ENCODE measurements at places on chromosomes 7 and 10.
A peak's percentile ranks its signal among the peaks of the same experiment; 100 is the strongest.

DNA sequence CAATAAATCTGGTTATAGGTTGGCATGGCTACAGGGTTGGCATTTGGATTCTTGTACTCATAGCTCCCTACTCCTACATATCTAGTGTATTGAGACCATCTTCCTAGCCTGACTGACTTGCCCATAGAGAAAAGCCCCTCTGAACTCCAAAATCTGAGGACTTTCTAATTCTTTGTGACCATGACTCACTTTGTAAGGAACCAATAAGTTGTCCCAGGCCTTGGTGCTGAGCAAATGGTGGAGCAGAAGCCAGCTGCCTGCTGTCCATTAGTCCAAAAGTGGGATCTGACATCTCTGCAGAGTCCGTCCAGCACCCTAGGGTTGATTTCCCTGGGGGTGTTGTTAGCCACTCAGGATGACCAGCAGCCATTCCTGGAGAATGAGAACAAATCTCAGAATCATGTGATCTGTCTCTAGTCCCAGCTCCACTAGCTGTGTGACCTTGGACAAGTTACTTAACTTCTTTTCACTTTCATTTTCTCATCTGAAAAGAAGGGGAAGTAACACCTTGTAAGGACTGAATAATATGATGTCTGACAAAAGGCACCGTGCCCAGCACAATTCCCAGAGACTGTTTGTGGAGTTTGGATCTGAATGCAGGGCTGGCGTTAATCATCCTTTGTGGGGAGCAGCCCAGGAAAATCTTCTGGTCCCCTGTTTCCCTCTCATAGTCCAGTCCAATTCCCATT lies 44.1 kb downstream of the MTURN start:
- DNase-seq, result peak; percentile 10

DNA sequence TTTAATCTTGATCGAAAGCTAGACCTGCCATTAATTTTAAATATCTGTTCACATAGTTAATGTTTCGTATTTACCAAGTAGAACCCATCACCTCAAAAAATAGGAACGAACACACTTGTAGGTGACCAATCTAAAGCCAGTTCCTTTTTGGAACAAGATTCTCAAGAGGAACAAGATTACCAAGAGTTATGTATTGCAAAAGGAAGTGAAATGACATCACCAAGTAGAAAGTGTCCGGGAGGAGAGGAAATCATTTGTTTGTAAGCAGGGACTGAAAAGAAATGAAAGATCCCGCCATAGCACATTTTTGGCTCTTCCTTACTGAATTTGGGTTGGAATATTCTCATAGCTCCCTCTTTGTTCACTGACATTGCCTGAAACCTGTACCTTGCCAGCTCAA lies 1200.5 kb downstream of the SORCS1 start:
- no peak for DNase-seq

GRCh38 chr10:112956631-112957350 lies 6.7 kb downstream of the TCF7L2 start:
- DNase-seq, result no peak

- no peak for DNase-seq
Observed at GRCh38 chr10:126569513-126570244, 100.8 kb downstream of the C10orf90 start.

GRCh38 chr10:22900841-22901601 lies 26.8 kb upstream of the ARMC3 start:
- no peak for DNase-seq

DNA sequence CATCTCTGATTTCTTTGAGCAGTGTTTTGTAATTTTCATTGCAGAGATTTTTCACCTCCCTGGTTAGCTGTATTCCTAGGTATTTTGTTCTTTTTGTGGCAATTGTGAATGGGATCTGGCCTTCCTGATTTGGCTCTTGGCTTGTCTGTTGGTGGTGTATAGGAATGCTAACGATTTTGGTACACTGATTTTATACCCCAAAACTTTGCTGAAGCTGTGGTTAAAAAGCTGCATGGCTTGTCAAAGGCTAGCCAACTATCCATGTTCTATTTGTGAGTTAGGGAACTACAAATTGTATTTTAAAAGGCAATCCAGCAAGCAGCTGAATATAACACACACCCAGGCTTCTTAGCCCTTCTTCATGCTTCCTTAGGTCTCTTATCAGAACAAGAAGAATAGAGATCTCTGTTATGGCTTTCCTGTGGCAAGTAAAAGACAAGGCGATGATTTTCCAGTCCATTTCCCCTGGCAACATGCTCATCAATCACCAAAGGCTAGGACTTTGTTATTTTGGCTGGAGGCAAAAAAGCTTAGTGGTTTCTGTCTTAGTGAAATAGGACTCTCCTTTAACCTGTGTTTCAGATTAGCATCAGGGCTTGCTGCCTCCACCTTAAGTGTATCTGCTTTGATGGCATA lies 77.5 kb downstream of the CDK6 start:
- DNase-seq, result no peak

DNA sequence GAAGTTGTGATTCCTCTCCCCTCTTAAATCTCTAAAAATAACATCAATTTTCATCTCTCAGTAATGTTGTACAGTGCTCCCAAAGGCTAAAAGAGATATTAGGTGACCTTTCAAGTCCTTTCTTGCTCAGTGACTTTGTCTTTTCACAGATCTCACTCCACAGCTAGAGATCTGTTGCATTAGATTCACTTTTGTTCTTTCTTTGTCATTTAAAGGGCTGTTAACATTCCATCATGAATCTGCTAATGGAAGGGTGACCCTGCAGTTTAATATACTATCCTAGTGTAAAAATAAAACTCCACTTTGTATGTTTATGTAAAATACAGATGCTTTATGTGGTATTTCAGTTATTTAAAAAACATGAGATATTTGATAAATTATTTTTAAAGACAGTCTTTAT lies 30.5 kb downstream of the GNAI1 start:
- no peak for DNase-seq

DNA sequence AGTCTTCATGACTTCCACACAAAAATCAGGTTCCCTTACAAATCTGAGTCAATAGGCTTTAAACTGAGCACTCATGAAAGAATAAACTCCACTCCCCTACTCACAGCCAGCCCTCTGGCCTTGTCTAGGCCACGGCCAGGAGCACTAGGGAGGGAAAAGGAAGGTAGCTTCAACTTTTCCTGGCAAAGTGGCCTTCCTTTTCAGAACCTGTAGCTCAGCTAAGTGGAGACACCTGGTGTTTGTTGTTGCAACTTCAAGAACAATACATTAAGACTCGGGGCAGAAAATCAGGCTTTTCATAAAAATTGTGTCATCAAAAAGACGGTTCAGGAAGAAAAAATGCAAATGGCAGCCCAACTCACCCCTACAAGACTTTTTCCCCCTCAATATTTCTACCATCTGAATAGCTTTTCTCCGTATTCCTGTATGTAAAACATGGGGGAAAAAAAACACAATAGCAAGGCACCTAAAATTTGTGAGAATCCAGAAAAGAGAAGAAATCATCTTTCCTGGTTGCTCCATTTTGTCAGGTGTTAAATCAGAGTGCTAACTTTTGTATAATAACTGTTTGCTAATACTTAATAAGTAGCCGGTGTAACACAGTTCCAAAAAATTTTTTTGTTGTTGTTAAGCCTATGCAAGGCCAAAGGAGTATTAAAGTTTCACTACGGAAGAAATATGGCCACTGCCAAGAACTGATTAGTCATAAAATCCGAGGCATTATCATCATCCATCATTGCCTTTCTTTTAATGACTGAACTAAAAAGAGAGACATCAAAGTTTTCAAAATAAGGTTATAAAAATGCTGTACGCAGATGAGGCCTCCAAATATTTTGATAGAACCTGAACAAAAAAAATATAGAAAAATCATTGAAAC lies 66.2 kb upstream of the ARID5B start:
- peak; percentile 22 for DNase-seq

All from CD4-positive, alpha-beta T cell treated with Interleukin-4 for 4 hours (primary cell).